Fibroblast of the aortic adventitia (primary cell): ENCODE measurements at places on chromosomes 6 and 20.

DNA sequence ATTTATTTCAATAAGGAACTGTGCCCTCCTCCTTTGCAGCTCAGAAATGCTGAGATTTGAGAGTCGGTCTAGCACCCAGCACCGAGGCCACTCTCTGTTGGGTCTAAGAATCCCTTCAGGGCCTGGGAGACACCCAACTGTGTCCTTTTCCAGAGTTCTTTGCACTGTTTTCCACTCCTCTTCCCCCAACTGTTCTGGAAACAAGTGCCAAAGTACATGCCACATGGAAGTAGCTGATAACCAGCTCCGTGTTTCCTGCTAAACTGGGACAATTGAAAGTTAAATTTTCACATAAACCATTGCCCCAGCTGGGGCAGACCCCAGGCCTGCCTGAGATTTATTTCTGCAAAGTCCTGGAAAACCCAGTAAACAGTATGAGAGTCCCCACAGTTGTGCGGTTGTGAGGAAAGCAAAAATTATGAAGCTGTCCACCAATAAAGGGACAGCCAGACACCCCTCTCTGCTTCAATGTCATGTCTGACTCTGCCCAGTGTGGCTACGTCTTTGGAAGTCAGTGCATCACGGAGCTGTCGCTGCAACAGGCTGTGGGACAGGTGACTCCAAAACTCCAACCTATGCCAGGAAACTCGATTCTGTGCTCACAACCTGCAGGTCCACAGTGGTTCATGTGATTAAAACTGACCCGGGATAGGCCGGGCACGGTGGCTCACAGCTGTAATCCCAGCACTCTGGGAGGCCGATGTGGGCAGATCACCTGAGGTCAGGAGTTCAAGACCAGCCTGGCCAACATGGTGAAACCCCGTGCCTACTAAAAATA lies 178.0 kb upstream of the AFDN start:
- no peak for DNase-seq

DNA sequence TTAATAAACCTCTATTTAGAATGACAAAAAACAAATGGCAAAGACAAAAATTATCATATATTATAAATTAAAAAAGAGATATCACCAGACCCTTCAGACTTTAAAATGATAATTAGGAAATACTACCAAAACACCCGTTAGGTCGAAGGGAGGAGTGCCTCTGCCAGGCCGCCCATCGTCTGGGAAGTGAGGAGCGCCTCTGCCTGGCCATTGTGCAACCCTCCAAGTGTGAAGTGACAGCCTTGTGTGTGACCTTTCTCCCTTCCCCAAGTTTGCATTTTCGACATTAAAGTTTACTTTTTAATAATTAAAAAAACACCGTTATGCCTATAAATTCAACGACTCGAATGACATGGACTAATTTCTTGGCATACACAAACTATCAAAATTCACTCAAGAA lies 64.5 kb upstream of the TASP1 start:
- no peak for DNase-seq

DNA sequence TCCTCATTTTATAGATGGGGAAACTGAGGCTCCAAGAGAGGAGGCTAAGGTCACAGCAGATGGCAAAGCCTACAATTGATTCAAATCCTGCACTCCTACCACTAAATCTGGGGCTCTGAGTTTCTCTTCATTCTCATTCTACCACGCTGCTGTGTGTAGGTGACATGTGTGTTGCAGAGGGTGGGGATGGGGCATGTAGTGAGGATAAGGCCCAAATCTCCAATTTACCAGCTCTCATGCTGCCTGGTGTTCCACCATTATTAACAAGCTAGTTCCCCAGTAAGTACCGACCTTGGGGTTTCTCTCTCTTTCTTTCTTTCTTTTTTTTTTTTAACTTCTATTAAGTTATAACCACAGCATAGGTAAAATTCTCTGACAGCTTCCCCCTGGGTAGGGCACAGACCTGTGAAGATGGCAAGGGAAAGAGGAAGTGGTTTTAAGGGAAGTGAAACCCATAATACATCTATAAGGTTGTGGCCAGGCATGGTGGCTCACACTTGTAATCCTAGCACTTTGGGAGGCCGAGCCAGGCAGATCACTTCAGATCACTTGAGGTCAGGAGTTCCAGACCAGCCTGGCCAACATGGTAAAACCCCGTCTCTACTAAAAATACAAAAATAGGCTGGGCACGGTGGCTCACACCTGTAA lies 13.0 kb upstream of the MATN4 start:
- DNase-seq = no peak

GRCh38 chr6:45163952-45164766 lies 164.0 kb upstream of the RUNX2 start:
- DNase-seq = no peak

GRCh38 chr6:130309028-130309427 lies 56.8 kb upstream of the TMEM200A start:
- DNase-seq = no peak

GRCh38 chr6:169038691-169039090 lies 215.0 kb downstream of the THBS2 start:
- DNase-seq = no peak

DNA sequence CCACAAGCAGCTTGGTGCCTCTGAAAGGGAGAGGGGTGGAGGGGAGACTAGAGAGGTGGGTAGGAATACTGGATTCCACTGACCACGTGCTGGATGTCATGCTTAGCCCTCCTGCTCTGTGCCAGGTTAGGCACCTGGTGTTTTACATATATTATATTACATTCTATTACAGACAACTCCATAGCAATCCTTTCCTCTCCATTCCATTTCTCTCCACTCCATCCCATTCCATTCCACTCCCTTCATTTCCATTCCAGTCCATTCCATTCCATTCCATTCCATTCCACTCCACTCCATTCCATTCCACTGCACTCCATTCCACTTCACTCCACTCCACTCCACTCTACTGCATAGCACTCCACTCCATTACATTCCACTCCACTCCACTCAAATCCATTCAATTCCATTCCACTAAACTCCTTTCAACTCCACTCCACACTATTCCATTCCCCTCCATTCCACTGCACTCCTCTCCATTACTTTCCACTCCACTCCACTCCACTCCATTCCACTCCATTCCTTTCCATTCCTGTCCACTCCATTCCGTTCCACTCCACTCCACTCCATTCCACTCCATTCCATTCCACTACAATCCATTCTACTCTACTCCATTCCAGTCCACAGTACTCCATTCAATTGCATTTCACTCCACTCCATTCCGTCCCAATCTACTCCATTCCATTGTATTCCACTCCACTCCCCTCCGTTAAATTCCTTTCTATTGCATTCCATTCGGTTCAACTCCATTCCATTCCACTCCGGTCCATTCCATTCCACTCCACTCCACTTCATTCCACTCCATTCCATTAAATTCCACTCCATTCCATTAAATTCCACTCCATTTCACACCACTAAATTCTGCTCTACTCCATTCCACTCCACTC lies 27.2 kb upstream of the DEFB125 start:
- DNase-seq = no peak

DNA sequence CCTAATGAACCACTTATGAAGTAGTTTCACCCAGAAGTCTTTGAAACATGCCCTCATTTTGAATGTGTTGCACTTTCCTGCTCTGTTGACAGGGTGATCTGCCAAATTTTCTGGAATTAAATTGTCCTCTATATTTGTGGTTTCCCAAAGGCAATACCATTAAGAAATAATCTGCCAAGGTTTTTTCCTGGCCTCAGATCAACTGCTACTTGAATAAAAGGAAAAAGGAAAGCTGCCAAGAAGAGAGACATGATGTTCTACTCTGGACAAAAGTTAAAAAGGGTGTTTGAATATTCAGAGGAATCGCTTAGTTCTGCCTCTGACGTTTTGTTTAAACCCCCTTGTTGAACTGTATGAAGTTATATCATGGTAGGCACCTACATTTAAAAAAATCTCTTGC lies 37.4 kb upstream of the ARMH2 start:
- no peak for DNase-seq

- no peak for DNase-seq
Observed at GRCh38 chr6:43966853-43967718, 160.2 kb downstream of the MRPL14 start.

- DNase-seq = no peak
Observed at GRCh38 chr20:25199473-25200260, 4.2 kb downstream of the ENTPD6 start.
